ENCODE measurements at places on chromosomes 3 and 15.

GRCh38 chr3:193630005-193630404, 37.0 kb downstream of the OPA1 start:
- no peak for ATAC-seq

GRCh38 chr15:95180530-95180929, 949.2 kb downstream of the MCTP2 start:
- no peak for ATAC-seq

- no peak for ATAC-seq
Measured at GRCh38 chr3:115363071-115363470, 216.0 kb upstream of the ZBTB20 start.

DNA sequence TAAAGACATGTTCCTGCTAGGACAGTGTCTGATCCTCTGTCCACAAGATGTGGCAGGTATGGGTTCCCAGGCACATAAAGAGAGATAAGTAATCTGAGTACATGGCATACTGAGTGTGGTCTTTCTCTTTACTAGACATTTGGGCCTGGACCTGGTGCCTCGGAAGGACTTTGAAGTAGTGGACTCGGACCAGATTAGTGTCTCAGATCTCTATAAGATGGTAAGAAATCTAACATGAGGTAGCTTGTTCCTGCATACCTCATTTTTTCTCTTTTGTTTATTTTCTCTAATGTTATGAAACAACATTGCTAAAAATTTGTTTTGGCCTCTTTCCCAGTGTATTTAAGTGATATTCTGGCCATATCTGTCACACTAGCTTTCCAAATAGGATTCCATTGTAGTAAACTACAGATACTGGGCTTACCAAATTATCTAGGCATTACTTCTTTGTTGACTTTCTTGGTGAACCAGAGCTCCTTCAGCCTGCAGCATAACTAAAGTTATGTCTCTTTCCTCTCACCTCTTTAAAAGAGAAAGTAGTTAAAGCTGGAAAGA, 309.8 kb upstream of the MANF start:
- ATAC-seq: no peak

GRCh38 chr3:25834346-25834745, 44.5 kb downstream of the OXSM start:
- no peak for ATAC-seq

GRCh38 chr3:39177708-39178332, 14.6 kb downstream of the XIRP1 start:
- ATAC-seq: peak; percentile 55

GRCh38 chr3:120200493-120201235, 84.4 kb downstream of the GPR156 start:
- ATAC-seq: no peak

DNA sequence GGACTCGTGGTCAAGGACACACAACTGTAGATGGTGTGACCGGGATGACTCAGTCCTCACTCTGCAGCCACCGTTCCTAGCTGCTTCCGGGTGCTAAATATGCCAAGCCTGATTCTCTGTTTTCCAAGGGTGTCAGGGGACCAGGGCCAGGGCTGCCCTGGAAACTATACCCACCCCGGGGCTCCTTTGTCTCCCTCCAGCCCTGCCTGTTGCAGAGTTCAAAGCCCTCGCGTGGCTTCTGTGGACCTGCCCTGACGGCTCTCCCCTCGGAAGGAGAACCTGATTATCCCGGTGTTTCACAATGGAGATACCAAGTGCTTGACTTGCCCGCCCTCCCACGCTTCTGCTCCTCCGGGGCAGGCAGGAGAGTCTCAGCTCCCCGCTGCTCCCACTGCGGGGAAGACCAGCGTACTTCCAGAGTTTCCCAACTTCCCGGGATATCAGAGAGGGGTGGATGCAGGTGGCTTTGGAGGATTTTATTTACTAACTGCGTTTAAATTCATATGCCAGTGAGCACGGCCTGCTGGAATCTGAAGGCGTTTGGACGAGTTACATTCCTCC, 125.0 kb downstream of the ASB7 start:
- ATAC-seq: no peak
